ENCODE measurements at places on chromosomes 1 and 21.

DNA sequence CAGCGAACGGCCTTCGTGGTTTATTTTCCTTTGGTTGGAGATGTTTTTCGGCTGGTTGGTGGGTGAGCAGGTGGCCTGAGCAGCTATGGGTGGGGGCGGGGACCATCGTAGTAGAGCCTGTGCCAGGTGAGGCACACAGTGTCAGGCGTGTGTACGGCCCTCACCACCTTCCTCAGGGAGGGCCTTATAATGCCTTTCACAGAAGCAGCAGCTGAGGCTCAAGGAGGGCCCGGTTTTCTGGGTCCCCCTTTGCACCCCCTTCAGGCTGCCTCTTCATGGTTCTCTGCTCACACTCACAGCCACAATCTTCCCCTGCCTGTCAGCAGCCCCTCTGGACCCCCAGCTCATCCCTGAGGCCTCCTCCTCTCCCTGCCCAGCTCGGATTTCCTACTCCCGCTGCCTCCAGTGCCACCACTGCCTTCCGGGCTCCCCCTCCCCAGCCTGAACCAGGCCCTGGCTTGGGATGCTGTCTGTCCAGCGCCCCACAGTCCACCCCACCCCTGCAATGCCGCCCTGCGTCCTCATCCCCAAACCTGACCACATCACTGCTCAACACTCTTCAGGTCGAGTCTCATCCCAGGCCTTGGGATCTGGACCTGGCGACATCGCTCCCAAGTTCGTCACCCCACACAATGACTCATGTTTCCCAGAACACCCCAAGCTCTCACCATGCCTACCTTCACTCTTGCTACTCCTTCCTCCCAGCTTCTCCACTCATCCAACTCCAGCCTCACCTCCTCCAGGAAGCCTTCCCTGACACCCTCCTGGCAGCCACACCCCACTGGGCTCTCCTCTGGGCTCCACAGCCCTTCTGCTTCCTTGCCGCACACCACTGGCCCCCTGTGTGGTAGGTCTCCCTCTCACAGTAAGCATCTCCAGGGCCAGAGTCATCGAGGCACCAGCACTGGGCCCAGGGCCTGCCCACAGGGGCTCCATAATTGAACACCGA lies 53.9 kb downstream of the DMRTB1 start:
- no peak for DNase-seq

- no peak for DNase-seq
Measured at GRCh38 chr21:44927587-44928461, 7.1 kb upstream of the ITGB2 start.

DNA sequence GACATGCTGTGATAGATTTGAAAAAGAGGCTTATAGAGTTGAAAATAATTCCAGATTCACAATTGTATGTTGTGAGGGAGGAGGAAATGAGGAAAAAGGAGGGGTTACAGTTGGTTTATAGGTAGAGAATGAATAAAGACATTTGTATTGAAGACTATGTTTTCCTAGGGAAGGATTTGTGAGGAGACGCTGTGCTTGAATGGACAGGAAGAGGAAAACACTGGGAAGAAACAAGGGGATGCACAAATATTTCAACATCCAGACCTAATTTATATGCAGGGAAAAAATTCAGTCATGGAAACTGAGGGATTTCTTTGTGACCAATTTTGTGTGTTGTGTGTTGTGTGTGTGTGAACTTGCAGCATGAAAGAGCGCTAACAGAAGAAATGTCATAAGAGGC lies 92.6 kb upstream of the B3GALT2 start:
- no peak for DNase-seq

DNA sequence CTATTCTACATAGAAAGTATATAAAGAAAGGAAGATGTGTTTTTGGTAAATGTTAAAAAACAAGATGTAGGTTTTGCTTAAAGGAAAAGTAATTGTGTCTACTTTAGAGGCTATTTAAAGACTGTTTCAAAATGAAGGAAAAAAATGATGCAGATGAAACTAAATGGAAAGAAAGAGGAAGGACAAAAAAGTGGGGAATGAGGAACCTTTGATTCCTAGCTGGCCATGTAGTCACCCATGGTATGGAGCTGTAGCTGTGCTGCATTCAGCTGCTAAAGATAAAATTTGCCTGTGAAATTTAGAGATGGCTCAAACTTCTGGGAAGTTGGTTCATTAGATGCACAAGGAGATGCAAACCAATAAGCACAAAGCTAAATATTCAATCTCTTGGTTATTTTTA lies 86.8 kb upstream of the SERBP1 start:
- no peak for DNase-seq

DNA sequence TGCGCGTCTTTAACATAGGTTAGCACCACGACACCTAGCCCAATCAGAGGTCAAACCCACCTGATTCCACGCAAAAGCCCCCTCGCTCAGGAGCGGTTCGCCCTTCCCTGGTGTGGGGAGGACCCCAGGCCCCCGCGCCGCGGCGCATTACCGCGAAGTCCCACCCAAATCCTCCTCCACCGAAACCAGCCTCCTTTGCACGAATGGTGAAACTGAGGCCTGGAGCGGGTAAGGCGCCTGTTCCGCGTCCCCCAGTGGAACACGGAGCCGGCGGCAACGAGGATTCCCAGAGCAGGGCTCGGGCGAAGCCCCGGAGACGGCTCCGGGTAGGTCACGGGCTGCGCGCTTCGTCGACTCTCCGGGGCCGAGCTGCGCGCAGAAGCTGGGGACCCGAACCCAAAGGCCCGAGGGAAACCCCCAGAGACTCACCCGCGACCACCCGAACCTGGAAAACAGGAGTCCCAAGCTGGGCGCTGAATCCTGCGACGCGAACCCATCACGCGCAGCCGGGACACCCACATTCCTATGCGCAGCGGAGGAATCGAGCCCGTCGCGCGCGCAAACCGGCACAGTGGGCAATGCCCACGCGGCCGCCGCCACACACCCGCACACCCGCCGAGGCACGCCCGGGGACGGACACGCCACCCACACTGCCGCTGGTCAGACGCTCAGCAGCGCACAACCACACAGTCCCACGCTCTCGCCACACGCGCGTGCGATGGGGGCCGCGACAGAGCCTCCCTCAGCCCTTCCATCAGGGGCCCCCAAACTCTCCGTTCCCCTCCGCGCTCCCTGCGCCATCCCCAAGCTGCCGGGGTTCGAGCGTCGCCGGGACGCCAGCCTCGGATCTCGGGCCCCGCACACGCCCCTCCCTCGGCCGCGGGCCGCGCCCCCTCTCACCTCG lies 507 bp downstream of the GLIS1 start:
- no peak for DNase-seq

DNA sequence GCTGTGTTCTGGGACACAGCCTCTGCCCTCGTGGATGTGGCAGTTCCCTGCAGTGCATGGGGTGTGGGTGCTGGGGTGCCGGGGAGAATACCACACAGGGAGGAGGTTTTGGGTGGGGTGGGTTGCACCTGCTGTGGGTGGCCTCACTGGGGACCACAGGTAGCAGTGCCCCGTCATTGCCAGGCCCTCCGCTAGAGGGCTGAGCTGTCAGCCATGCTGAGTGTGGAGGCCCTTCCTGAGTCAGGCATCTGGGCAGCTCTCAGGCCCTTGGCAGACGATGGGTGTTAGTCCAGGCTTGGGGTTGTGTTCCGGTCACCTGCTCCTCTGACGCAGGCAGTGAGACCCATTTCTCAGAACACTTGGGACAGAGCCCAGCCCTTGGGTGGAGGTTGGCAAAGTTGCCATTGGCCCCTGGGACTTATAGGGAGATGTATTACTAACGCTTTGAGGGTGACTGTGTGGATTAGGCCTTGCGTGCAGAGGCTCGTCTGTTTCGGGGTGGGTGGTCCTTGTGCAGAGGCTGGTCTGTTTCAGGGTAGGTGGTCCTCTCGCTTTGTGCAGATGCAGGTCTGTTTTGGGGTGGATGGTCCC lies 23.9 kb downstream of the PCNT start:
- no peak for DNase-seq

GRCh38 chr1:27000817-27001460 lies 7.4 kb downstream of the TRNP1 start:
- DNase-seq, result no peak

DNA sequence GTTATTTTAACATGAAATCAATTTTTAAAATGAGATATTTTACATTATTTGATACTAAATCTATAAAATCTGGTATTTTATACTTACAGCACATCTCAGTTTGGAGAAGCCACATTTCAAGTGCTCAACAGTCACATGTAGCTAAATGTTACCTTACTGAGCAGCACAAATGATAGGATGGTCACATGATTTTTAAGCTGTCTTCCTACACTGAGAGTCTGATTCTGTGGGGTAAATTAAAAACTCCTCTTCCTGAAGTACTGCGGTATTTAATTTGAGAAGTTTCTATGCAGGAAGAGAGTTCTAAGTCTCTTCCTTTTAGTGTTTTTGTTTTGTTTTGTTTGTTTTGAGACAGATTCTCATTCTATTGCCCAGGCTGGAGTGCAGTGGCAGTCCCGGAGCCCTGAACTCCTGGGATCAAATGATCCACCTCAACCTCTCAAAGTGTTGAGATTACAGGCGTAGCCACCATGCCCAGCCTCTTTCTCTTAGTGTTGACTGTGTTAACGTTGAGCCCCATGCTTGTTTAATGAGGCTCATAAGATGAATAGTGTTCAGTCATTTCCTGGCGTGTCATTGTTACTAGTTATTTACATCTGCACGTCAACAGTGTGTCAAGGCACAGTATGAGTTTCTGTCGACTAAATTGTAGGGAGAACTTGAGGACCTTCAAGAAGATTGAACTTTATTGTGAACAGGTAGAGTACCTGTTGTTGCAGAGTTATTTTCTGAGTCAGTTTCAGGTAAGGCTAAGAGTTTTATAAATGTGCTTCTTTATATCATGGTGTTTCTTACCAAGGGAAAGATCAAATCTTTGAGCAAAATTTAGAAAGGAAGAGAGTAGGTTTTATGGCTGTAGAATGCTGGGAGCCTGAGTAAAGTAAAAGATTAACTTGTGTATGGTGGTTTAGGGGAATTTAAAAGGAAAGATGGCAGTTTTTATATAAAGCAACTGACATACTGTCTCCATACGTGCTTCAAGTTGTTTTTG lies 3.3 kb downstream of the CNST start:
- DNase-seq, result no peak

DNA sequence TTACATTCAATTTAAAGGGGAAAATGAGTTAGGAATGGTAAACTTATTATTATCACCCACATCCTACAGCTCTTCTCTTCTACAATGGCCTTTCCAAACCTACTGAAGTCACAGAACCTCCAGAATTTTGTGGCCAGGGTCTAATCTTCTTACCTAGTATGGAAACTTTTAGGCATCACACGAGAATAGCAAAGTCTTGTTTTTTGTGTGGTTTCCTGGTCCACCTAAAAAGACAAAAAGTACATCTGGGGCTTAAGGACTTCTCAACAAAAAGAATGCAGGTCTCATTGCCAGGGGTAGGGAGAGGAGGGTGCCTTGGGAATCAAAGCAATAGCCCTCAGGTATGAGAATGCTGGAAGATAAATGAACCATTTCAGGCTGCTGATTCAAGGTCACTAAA lies 345.3 kb downstream of the LMX1A start:
- DNase-seq, result no peak

- DNase-seq, result no peak
Measured at GRCh38 chr1:150535511-150536287, 13.5 kb upstream of the ADAMTSL4 start.

DNA sequence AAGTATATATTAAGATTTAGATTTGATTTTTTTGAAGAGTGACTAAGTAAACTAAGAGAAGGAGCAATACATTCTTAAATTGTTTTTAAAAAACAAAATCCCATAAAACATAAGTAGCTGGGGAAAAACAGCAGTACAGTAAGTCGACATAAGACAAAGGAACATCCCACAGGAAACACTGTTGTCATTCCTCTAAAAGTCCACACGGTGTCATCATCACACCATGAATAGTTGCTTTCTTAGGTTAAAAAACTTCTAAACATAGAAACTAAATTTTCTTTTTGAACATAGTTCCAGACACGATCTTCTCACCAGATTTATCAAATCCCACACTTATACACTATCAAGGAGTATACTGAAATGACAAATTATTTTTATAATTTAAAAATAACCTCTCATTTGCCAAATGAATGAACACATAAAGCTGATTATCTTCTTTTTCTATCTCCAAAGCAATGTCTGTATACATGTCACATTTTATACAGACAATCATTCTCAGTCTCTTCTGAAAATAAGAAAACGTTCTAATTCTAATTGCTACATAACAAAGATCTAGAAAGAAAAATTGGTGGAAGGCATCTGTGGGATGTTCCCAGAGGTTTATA lies 15.8 kb downstream of the ODF2L start:
- DNase-seq, result peak; percentile 53

DNA sequence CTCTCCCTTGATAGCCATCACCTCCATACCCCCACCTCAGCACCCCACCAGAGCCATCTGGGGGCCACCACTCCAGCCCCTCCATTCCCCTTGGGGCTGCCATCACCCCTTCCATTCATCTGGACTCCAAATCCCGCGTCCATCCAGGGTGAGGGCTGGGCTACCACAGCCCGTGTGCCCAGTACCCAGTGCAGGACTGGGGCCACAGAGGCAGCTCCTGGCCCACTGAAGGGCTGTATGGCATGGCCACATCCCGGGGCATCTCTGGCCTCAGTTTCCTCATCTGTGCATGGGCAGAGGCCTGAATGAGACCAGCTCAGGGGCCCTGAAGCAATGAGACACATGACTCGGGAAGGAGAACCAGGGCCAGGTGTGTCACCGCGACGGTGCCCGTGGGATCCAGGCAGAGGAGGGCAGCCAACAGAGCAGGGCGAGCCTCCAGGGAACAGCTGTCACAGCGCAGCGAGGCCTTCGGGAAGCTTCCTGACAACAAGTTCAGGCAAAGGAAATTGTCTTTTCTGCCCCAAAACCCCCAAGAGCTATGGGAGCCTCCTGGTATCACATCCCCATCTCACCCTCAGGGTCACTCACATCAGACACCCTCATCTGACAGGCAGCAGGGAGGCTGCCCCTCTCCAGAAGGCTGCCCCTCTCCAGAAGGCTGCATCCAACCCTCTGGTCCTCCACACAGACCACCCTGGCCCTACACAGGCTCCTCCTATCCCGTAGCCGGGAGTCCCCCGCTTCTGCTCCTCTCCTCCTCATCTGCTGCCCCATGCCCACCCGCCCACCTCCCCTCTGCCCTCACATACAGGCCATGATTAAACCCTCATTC lies 76.3 kb downstream of the MEGF6 start:
- DNase-seq, result no peak

- no peak for DNase-seq
Measured at GRCh38 chr1:244054247-244054923, 3.3 kb downstream of the ZBTB18 start.

- no peak for DNase-seq
Measured at GRCh38 chr1:212938846-212939245, 11.5 kb upstream of the VASH2 start.

DNA sequence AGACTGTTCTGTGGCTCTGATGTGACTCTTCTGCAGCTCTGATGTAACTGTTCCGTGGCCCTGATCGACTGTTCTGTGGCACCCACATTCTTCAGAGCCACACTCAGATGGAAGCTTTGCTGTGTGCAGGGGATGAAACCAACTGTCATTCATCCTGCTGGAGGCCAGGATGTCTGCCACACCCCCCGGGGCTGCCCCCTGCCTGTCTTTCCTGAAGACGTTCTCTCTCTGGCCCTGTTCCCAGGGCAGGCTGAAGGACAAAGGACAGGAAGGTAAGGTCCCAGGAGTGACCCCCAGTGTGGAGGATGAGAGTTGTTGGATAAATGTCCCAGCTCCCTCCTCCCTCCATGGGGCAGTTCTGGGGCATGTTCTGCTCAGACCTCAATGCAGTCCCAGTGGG lies 29.4 kb upstream of the UMODL1 start:
- no peak for DNase-seq
